Activated CD4-positive, CD25-positive, alpha-beta regulatory T cell treated with anti-CD3 and anti-CD28 coated beads, Interleukin-2, amount 50 U/mL, for 72 hours (primary cell): ENCODE measurements at places on chromosomes 16 and 17.

GRCh38 chr17:57373048-57373447 is 116.7 kb downstream of the MSI2 start:
- no peak for DNase-seq

DNA sequence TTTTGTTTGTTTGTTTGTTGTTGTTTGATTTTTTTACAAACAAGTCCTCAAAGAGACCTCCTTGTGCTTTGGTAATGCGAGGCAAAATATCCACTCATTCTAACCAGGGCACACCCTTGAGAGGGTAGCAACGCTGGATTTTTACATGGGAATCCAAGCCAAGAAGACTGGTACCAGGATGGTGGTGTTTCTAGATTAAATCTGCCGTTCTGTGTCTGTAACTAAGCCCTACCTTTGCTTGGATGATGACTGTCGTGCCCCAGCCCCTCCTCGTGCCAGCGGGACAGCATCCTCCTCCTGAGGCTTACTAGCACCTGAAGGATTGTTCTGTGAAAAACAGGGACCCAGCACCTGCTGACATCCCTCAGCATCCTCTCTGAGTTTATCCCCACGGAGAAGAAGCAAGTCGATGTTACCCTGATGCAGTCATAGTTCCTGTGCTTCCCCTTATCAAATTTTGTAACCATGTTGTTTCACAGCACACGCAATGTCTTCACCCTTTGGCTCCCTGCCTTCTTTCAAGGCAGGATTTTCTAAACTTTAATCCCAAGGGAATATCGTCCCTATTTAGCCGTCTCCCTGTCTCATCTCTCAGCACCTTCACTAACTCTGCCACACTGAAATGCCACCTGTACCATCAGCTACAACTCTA is 5.1 kb upstream of the HSBP1 start:
- DNase-seq: no peak

DNA sequence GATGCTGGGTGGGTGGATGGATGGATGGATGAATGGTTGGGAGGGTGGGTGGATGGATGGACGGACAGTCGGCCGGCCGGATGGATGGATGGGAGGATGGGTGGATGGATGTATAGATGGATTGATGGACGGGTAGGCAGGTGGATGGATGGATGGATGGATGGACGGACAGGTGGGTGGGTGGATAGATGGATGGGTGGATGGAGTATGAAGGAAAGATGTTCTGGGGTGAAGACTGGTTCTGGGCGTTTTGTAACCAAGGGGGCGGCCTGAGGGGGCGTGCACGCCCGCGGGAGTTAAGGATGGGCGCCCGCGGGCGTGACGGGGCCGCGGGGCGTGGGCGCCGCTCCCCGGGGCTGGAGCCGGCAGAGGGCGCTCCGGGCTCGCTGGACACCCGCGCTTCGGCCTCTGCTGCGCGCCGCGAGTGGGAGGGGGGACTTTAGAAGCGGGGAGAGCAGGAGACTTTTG is at the start of gene NECAB2:
NECAB2 (plus strand) TSS at position 407 of the 468 bp plus-strand sequence. CDS start 405 bp downstream, outside the sequence.
- peak; percentile 42 for DNase-seq

- DNase-seq: no peak
These were observed 14.5 kb downstream of the RPS6KB1 start for GRCh38 chr17:59907467-59907866.

DNA sequence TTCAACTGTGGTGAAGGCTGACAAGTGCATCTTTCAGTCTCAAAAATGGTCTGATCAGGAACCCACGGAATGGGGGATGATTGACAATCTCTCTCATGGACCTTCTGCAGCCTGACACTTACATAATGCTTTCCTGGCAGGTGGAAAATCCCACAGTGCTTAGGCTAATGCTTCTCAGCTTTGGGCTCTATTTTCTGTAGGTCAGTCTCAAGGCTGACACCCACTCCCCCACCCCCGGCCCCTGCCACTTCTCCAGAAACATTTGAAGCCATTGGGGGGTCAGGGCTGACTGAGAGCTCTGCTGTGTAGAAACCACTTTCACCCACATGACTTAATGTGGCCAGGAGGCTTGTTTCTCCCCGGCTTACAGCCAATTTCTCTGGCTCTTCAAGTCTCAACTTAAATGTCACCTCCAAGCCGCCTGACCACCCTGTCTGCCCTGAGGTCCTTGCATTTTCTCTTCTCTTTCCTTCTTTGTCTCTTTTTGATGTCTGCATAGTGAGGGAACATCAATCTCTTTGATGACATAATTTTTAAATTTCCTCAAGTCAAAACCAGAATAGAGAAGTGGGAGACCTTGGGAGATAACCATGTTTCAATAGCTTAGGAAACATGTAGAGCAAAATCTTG is 16.7 kb upstream of the IRF8 start:
- no peak for DNase-seq

- DNase-seq: no peak
These were observed 59.5 kb upstream of the RBL2 start for GRCh38 chr16:53374800-53375199.

GRCh38 chr16:30603945-30604315 is 6.3 kb downstream of the ZNF689 start:
- no peak for DNase-seq

- DNase-seq: no peak
These were observed 7.2 kb upstream of the FOXF1 start for GRCh38 chr16:86502856-86503748.

- no peak for DNase-seq
These were observed 9.0 kb downstream of the NTHL1 start for GRCh38 chr16:2038382-2039231.

- DNase-seq: no peak
These were observed 8.3 kb downstream of the ALKBH5 start for GRCh38 chr17:18191967-18192366.

DNA sequence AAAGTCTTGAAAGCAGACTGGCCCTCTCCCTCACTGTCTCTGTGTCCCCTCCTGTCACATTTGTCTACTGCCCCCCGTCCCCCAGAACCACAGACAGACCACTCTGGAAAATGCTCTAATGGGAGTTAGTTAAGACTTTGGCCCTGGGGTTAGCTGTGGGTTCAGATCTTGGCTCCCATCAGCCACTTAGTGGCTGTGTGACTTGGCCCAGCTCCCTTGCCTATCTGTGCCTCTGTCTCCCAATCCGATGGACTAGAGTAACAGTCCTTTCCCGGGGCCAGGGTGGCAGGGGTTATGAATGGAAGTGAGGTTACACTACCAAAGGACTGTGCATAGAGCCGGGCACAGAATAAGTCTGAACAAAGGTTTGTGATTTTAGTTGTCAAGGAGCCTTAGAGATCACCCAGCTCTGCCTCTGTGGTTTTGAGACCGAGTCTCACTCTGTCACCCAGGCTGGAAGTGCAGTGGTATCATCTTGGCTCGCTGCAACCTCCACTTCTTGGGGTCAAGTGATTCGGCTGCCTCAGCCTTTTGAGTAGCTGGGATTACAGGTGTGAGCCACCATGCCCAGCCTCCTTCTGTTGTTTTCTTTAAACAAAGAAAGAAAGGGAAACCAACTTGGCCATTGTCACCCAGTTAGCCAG is 23.7 kb downstream of the PPL start:
- no peak for DNase-seq

DNA sequence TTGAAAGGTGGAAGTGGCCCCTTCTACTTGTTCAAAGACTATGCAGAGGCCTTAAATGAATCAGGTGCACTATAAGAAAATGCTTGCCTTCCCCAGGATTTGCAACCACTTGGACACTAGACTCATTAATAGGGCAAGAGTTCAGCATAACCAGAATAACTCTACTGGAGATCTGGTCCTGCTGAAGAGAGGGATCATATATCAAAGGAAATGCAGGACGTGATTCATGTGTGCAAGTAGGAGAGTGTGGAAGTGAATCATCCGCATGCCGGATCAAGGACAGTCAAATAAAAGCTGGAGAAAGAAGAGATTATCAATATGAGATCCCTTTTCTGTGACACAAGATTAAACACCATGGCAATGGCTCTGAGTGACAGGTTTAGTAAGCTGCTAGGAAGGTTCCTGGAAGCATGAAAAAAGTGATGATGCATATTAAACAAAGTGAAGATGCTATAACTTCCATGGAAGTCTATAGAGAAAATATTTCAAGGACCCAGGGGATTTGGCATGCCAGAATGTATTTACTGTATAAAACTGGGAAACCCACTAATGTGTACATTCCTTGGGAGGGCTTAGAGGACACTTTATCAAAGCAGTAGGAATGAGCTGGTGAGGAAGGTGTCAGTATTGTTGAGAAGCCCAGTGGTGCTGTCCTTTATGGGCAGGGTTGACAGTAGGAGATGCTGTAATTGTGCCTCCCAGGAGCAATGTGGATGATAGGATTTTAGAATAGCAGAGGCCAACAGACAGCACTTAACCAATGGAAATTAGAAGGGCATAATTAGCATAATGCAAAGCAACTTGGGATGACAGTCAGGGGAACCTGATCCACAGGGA is 133.1 kb downstream of the ABCA8 start:
- DNase-seq: no peak

DNA sequence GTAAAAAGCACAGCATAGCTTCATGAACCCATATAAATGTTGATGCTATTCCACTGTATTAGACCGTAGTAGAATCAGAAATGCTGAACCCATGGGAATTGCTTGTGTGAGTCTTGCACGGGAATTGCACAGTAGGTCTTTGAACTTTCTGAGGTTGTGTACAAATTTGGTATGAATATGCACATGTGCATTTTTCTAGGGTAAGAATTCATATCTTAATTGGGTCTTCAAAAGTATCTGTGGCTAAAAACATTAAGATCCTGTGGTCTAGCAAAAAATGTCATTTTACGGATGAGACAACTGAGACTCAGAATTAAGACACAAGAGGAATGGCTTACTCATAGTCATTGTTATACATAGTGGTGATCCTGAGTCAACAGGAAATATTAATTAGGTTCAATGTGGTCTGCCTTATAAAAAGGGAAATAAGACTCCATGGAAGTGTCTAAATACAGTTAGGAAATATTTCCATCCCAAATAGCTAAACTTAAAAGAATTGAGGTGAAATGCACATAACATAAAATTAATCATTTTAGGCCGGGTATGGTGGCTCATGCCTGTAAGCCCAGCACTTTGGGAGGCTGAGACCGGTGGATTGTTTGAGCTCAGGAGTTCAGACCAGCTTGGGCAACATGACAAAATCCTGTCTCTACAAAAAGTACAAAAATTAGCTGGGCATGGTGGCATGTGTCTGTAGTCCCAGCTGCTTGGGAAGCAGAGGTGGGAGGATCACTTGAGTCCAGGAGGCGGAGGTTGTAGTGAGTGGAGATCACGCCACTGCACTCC is 22.8 kb downstream of the TAOK1 start:
- no peak for DNase-seq

DNA sequence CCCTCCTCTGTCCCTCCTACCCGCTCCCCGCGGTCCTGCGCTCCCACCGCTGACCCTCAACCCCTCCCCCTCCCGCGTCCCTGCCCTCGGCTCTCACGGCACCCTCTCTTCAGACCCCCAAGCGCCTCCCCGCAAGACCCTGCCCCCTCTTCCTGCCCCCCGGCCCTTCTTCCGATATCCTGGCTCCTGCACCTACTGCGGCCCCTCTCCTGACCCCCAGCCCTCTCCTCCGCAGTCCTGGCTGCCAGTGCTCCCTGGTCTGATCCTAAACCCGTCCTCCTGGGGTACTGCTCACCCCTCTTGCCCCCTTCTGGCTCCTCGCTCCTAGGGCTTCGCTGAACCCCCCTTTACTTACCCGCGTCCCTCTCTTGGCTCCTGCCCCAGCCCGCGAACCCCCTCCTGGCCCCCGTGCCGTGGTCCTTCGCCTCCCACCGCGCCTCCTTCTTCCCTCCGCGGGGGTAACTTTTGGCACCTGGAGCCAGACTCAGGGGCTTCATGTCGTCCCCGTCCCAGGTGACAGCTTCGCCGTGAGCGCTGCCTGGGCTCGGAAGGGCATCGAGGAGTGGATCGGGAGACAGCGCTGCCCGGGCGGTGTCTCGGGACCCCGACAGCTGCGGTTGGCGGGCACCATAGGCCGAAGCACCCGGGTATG is 839 bp downstream of the NKD1 start:
- no peak for DNase-seq
